D341Med (cell line): ENCODE measurements at places on chromosomes 2 and 18.
A peak's percentile ranks its signal among the peaks of the same experiment; 100 is the strongest.

DNA sequence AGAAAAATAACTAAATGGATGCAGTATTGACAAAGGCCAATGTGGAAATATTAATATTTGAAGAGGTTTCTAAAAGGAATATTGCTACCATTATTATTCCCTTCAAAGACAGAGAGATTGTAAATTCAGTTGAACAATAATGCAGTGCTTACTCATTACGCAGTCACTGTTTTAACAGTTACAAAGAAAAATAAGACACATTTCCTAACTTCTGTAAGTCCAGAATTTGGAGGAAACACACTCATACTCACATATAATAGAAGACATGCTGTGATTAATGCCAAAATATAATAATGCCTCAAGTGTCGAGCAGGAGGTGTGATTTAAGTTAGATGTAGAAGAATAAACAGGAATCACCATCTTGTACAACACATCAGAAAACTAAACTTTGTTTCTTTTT is 389.2 kb downstream of the FBXO15 start:
- no peak for DNase-seq

DNA sequence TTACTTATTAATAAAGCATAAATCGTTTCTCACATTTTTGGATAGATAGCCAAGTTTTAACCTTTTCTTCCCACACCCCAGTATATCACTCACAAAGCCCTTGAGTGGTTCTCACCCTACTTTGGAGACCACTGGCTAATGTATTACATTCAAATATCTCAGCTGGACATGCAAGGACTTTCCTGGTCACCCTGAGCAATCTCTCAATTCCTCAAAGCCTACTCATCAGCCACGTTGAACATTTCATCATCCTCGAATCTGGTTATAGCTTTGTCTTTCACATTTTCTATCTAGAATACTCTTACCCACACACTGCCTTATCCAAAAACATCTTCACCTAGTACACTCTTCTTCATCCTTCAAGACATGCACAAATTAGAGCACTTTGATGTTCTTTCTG is 71.1 kb upstream of the MAPRE2 start:
- no peak for DNase-seq

GRCh38 chr2:14826518-14826917 is 194.0 kb downstream of the LRATD1 start:
- DNase-seq = no peak

DNA sequence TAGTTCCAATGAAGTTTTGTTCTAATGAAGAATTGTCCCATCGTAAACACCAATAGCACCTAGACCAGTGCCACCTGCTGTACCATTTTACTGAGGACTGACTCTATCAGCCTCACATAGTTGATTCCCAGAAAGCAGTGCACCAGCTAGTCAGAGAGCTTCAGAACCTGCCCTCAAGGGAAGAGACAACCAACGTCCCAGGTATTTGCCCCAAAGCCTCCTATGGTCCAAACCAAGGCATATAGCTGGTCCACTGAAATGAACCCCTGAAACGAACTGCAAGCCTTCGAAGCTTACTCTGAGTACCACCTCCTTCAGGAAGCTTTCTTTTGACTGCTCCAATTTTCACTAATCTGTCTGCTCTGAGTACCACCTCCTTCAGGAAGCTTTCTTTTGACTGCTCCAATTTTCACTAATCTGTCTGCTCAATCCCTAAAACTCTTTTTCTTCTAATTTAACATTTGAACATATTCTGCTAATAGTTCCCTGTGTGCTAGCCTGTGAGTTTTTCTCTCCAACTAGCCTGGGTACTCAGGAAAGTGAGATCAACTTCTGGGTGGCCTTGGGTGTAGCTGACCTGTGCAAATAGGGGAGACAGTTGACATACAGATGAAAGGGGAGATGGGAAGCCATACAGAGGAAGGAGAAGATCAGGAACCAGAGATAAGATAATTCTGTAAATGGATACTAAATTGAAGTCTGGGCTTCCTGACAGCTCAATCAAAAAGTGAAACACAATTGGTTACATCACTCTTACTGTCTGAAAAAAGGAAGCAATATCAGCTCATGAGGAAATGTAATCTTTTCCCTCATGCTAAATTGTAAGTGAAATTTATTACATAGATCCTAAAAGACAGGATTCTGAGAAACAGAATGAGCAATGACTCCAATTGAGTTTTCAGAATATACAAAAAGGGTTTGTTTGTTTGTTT is 33.5 kb upstream of the EML4 start:
- DNase-seq = no peak

- no peak for DNase-seq
Measured at GRCh38 chr18:52459890-52460289, 119.9 kb downstream of the DCC start.

- DNase-seq = no peak
Measured at GRCh38 chr2:52144590-52144989, 1112.7 kb upstream of the NRXN1 start.

- DNase-seq = peak; percentile 34
Measured at GRCh38 chr18:51196118-51196810, 1.2 kb downstream of the MEX3C start.

GRCh38 chr2:11305958-11306357 is 38.5 kb downstream of the ROCK2 start:
- no peak for DNase-seq

GRCh38 chr2:12264146-12264545 is 452.6 kb upstream of the TRIB2 start:
- no peak for DNase-seq

GRCh38 chr18:3262234-3263131 is 550 bp downstream of the MYL12B start:
- peak; percentile 68 for DNase-seq

- no peak for DNase-seq
Measured at GRCh38 chr2:117856415-117857210, 42.1 kb downstream of the DDX18 start.

GRCh38 chr18:8975624-8976023 is 126.9 kb upstream of the NDUFV2 start:
- no peak for DNase-seq

DNA sequence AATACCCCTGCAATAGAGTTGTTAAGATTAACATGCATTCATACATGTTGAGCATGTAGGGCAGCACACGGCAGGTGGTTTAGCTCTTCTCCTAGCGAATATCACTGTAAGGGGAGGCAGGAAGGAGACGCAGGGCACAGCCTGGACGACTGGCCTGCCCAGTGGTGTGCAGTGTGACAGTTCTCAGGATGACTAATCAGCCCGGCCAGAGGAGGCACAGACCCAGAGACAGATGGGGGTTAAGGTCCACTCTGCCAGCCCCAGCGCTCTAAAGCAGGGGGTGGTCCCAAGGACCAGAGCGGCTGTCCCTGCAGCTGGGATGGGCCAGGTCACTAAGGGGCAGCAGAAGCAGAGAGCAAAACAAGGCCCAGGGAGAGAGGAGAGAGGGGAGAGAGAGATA is 63.7 kb downstream of the RNF152 start:
- no peak for DNase-seq

- no peak for DNase-seq
Measured at GRCh38 chr2:142582317-142582716, 295.1 kb upstream of the KYNU start.

DNA sequence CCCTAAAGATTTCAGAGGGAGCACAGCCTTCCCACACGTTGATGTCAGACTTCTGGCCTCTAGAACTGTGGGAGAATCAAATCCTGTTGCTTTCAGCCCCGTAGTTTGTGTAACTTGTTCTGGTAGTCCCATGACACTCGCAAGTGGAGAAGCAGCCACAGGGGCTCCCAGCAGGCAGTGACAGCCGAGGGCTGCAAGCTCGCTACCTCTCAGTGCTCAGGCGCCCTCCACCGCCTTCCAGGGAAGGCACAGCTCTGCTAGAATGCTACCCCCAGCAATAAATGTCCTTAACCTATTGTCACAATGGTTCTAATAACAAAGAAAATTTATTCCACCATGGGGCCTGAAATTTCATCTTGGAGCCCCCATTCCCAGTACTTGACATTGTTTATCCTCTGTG is 143.1 kb upstream of the ZNF236 start:
- no peak for DNase-seq

DNA sequence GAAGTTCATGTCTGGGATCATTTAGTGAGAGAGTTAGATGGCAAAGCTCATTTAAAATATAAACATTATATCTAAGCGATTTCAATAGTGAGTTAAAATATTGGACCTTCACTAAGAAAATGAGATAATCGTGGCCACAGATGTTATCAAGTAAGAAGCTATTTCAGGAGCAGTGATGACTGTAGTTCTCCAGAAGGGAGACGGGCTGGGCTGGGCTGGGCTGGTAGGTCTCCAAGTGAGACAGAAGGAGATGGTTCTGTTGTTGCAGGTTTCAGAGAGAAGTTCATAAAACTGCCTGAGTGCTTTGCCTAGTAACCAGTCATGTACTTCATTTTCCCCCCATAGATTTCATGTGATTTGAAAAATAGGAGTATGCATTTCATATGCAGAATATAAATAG is 130.1 kb upstream of the DAPL1 start:
- no peak for DNase-seq

- DNase-seq = no peak
Measured at GRCh38 chr2:127233710-127234109, 13.6 kb upstream of the CYP27C1 start.

GRCh38 chr2:211367711-211368110 is 811.3 kb downstream of the CPS1 start:
- DNase-seq = no peak

GRCh38 chr2:240585101-240585500 is 1.4 kb upstream of the CAPN10 start:
- no peak for DNase-seq

GRCh38 chr2:88210132-88211002 is 40.2 kb downstream of the THNSL2 start:
- no peak for DNase-seq

DNA sequence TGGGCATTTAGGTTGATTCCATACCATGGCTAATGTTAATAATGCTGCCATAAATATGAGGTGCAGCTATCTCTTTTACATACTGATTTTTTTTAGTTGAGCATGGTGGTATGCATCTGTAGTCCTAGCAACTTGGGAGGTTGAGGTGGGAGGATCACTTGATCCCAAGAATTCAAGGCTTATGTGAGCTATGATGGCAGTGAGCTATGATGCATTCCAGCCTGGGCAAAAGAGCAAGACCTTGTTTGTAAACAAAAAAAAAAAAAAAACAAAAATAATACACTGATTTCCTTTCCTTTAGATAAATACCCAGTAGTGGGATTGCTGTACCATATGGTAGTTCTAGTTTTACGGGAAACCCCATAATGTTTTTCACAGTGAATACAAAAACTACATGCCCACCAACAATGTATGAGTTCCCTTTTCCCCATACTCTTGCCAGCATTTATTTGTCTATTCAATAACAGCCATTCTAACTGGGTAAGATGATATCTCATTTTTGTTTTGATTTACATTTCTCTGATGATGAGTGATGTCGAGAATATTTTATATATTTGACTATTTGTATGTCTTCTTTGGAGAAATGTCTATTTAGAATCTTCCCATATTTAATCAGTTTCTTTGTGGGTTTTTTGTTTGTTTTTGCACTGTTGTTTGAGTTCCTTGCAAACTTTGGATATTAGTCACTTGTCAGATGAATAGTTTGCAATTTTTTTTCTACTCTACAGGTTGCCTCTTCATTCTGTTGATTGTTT is 281.0 kb upstream of the KYNU start:
- DNase-seq = no peak

DNA sequence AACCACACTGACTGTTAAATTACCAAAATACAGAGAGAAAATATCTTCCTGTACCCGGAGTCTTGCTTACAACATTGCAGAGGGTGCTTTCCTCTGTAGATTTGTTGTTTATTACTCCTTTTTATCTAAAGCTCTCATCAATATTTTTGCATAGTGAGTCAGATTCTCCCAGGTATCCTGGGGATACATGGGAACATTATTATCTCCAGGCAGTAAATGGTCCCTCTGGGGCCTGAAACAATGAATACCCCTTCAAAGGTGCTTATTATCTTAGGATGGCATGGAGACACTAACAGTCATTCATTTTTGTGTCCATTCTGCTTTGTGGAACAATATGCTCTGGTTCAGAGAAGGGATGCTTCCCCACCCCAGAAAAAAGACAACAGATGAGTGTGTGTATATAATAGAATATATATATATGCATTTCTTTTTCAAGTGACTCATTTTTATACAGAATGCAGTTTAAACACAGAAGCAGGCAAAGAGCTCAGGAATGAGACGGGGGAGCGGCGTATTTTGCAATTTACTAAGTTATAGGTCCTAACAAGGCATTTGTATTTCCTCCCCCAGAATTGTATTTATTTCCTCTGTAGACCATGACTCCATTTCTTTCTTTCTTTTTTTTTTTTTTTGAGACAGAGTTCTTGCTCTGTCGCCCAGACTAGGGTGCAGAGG is 424.8 kb upstream of the ZEB2 start:
- no peak for DNase-seq

DNA sequence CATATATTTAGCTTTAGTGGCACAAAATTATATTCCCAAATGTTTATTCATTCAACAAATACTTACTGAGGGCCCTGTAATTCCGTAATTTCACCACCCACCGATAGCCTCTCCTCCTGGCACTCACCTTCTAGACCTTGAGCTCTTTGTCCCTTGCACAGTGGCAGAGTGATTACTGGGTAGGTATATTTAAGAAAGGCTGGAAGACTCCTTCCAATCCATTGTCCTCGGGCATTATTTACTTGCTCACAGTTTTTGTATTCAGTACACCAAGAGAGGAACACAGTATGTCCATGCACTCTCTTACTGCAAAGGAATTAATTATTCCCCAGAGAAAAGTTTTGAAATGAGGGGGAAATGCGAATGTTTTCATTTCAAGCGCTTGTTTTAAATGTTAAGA is 1.1 kb upstream of the CDCA7 start:
- DNase-seq = no peak

DNA sequence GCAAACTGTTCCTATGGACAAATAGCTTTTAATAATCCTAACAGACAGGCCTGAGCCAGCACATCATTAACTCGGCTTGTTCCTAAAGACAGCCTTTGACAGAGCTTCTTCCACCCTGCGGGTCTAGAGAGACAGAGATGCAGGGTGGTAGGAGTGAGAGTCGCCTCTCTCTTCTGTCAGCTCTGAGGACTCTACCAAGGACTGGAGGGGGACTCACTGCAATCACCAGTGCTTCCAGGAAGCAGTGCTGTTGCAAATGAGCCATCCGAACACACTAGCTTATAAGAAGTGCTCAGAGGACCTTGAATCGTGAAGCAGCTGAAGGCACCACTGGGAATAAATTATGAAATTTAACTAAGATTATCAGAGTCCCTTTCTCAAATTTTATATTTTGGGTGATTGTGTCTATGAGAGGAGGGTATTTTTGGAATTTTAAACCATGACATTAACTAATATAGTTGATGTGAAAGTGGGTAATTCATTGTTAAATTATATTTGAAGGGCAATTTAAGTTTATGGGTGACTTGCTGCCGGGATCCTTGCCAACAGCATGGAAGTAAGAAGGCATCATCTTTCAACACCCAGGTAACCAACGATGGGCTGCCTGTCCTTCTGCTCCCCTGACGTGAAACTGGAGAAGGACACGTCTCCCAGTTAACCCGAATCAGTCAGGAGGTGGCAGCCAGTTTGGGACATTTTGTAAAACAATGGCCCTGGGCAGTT is 43.6 kb upstream of the PXDN start:
- DNase-seq = no peak

- DNase-seq = no peak
Measured at GRCh38 chr2:118874324-118874723, 26.9 kb upstream of the EN1 start.
